ENCODE measurements at places on chromosomes 11 and 22.

- no peak for DNase-seq
Measured at GRCh38 chr22:46444390-46444854, 93.0 kb downstream of the CELSR1 start.

DNA sequence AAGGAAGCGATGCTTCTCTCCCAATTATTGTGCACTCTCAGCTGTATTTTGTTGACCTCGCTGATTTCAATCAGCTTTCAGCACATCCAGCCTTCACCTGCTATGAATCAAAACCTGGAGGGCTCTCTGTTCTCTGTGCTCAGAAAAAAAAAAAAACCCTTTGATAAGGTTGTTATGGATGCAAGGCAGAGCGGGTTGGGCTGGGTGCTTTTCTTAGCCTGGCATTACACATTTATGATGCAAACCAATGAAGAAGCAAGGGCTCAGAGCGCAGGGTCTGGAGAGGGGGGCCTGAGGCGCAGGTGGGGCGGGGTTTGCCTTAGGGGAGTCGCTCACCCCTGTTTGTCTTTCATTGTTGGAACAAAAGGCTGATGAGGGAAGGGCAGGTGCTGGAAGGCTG, 86.0 kb upstream of the CADM1 start:
- peak; percentile 70 for DNase-seq

DNA sequence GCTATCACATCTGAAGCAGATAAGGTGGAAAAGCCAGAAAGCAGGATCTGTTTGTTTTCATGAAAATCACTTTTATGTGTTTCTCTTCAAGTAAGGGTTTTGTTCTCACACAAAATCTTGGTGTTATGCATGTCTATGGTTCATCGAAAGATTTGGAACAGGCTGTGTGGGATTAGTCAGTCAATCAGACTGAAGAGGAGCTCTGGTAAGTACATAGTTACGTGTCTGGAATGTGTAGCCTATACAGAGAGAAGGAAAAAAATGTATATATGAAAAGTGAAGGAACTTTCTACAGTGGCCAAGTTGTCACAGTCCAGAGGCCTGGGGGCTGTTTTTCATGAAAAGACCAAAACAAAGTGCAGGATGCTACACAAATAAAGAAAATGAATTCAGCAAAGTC, 156.7 kb downstream of the CNTN5 start:
- no peak for DNase-seq

- DNase-seq, result no peak
Measured at GRCh38 chr11:9176550-9176949, 85.2 kb upstream of the SCUBE2 start.

DNA sequence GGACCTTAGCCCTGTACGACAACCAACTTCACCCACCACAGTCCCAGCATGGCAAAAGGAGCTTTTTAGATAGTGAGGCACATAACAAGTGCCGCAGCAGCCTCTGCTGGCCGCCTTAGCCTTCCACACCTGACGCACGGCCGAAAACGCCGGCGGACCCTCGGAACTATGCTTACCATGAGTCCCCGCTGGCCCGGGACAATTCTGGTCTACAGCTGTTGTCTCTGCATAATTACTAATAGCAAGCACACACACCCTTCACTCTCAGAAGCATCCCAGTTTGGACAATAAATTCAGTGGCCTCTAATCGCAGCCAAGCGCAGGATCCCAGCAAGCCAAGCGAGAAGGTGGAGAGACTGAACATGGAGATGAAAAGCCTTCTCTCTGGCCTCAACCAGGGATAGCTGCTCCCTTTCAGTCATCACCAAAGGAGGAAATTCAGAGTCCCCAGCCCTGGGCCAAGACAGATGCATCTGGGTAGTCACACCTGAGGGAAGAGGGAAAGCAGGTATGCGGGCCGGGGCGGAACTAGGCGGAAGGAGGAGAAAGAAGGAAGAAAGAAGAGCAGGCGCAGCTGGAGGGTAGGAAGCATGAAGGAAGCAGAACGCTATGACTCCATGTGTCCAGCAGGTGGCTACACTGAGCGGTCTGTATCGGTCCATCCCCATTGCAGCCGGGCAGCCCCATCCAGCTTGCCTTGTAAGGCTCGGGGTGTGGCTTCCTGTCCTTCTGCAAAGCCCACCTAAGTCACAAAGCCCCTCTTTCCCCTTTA, 40.3 kb downstream of the BUD13 start:
- peak; percentile 64 for DNase-seq

DNA sequence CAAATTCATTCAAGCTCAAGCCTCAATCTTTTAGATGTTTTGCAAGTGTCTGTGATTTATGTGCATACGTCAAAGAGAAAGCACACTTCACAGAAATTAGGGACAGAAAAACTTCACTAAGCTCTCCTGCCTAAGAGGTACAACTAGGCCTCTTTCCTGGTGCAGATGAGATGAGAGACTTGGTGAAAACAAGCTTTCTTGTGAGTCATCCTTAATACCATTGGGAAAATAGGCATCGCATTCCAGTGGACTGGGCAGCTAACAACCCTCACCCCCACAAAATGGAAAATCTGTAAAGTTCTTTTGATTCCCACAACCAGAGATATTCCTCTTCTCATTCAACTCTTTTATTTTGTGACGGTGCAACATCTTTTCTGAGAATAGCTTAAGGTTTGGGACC, 1110.4 kb upstream of the CCDC90B start:
- DNase-seq, result no peak

GRCh38 chr11:90355200-90355599, 132.4 kb upstream of the CHORDC1 start:
- DNase-seq, result no peak

DNA sequence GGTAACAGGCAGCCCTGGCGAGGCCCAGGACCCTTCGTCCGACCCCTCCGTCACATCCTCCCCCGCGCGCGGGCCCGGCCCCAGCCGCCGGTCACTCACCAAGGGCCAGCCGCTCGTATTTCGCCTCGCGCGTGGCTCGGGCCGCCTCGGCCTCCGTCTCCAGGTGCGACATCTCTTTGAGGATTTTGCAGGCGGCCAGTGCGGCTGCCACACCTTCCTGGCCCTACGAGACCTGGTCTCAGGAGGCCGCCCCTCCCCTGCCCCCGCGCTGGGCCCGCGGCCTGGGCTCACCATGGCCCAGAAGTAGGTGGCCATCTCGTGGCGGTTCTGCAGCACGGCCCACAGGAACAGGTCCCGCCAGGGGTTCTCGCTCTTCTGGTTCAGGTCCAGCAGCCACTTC, 14.1 kb downstream of the TSSC4 start:
- DNase-seq, result no peak

- no peak for DNase-seq
Measured at GRCh38 chr11:98616098-98616655, 404.6 kb upstream of the CNTN5 start.

- DNase-seq, result no peak
Measured at GRCh38 chr11:72844356-72844755, 30.1 kb downstream of the ATG16L2 start.

DNA sequence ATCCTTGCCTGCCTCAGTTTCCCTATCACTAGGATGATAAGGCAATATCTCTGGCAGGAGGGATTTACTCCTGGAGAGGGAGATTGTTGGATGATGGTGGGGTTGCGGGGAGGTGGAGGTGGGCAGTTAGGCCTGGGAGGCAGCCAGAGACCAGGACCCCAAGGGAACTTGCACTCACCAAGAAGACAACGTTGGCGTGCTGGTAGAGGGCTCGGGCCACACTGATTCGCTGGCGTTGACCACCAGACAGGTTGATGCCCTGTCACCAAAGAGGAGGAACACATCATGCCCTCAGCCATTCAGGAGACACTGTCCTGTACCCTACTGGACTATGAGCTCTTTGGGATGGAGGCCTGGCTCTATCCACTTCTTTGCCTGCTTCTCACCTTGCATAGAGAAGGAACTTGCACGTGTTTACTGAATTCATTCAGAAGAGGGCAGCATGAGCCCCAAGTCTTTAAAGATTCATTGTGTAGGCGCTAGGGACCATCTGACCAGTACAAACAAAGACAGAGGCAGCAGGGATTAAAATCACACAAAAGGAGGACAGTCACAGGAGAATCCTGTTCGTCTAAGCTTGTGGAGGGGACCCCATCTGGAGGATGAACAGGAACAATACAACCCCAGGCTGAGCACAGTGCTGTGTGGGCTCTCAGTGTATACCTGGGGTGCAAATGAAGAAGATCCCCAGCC, 24.2 kb upstream of the KCNJ11 start:
- DNase-seq, result peak; percentile 17

DNA sequence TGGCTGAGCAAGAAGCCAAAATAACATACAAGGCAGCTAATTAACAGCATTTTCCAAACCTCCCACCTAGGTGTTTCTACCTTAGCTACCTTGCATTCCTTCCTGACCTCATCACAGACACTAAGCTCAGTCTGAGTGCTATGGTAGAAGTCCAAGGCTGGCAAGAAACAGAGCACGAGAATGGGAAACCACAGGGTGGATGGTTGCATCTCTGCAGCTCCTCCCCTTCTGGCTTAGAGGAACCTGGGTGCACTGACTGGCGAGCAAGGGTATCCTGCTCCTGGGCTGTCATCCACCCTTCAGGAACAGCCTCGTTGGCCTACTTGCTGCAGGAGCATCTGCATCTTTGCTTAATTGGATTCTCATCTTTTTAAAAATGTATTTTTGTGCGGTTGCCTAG, 73.1 kb upstream of the KIRREL3 start:
- DNase-seq, result no peak

DNA sequence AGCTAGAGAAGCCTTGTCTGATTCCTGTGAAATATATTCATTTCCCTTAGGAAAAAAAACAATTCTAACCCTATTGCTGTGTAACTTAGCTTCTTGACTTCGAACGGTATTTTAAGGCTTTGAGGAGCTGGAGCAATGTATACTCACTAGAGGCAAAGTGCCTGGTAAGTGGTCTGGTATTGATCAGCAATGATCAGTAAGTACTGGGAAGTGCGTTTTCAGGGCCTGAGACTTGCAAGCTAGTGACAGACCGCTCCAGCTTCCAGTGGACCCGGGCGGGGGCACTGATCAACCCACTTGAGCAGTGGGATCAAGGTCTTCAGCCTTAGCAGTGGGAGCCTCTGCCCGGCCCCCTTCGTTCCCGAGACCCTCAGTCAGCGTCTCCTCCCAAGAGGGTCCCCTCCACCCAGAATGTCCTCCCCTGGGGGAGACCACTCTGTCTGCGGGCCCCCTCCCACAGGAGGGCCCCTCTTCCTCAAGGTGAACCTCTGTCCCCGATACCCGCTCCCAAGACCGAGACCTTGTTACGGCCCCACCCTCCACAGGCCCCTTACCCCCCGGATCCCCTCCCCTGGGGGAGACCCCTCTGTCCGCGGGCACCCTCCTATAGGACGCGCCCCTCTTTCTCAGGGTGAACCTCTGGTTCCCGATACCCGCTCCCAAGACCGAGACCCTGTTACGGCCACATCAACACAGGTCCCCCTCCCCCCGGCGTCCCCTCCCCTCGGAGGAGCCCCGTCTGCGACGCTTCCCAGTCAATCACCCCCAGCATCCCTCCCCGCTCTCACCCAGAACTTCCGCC, 452 bp upstream of the ATXN10 start:
- DNase-seq, result no peak

- DNase-seq, result no peak
Measured at GRCh38 chr11:67406969-67407687, 3.2 kb downstream of the TBC1D10C start.

- no peak for DNase-seq
Measured at GRCh38 chr11:75536786-75537641, 11.3 kb upstream of the GDPD5 start.

DNA sequence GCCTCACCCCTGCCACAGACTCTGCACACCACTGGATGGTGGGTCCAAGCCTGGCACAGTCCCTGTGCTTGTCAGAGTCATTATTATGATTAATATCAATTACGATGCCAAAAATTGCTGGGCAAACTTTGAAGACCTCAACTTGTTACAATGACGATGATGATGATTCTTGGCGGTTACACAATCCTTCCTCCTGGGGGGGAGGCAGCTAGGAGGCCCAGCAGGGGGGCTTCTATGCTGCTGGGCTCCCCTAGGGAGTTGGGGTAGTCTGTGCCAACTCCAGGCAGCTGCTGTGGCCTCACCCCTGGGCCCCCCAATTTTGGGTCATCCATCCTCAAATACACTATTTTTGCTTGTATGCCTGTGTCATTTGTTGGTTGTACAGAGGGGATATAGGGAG, 12.0 kb downstream of the SLC35E4 start:
- DNase-seq, result no peak

GRCh38 chr11:134761386-134761785, 349.3 kb upstream of the B3GAT1 start:
- no peak for DNase-seq

DNA sequence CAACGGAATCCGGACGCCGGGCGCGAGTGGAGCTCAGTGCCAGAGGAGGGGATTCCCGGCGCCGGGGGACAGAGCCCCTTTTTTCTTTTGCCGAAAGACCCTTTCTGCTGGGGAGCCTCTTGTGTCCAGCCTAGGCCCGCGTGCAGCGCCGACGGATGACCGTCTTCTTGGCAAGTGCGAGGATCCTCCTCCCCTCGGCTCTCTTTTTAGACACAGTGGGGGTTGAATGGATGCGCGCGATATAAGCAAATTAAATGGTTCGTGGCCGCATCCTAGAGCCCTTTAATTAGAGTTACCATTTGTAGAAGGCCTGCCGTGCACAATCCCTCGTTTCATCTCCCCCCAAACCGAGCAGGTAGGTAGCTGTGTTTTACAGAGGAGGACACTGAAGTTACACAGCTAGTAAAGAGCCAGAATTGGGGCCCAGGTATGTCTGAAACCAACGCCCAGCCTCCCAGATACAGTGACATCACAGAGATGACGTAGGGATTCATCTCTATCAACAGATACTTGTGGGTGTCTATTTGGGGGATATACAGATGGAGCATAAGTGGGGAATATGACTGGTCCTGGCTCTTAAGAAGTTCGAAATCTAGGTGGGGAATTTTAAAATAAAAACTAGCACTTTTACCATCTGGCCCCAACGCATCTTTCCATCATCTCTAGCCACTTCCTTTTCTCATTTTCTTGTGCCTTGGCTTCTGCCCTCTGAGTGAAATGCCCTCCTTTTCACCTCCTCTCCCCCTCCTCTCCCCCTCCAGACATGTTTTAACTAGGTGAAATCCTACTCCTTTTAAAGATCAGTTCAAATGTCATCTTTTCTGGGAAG, 875 bp downstream of the TCP11L1 start:
- DNase-seq, result no peak

GRCh38 chr11:134124660-134125451, 56.0 kb downstream of the JAM3 start:
- no peak for DNase-seq

DNA sequence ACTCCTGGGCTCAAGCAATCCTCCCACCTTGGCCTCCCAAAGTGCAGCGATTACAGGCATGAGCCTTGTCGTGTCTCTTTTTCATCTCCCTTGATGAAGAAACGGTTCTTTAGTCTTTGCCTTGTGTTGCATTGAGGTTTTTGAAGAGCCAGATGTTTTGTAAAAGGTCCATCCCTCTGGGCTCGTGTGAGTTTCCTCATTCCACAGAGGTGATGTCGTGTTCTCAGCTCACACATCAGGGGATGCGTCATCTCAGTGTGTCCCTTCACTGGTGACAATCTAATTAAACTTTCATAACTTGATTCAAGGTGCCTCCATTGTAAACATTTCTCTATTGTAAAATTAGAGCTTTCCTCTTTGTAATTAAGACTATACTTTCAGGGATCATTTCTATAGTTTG, 29.7 kb upstream of the TEF start:
- no peak for DNase-seq

DNA sequence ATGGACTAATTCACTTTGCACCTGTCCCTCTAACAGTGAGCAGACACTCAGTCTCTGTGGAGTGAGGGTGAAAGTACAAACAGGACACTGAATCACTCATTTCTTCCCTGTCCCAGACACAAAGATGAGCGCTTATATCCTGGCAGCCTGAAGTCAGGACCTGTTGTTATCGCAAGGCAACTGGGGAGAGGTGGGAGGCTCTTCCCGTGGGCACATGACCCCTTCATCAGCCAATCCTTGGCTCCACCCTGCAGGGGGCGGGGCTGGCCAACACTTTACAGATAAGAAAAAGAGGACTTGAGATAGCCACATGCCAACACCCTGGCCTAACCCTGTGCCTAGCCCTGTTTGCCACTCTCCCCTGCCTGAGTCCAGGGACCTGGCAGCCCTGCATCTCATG, 29.5 kb upstream of the TESMIN start:
- DNase-seq, result no peak
